ENCODE measurements at places on chromosomes 7 and 10. TPM values are rescaled to one million over a fixed set of nuclear protein-coding genes. Genes with fewer than 3 reads are reported as not detected.

Gene FAM107B
- total RNA-seq = 24.1 TPM

Gene TMEM176A
- not detected for total RNA-seq

Gene ITPRID1
- total RNA-seq = not detected

Gene GPNMB
- total RNA-seq = 264 TPM

Gene HOXA4
- 0.47 TPM for total RNA-seq

Gene UBE2H
- 79.1 TPM for total RNA-seq

Gene CDNF
- total RNA-seq = 1.5 TPM

Gene ASB10
- not detected for total RNA-seq

Gene MYO3A
- not detected for total RNA-seq

Gene GPR22
- total RNA-seq = not detected

Gene BUB3
- 106 TPM for total RNA-seq

Gene EPDR1
- 6.0 TPM for total RNA-seq

Gene SEMA3D
- 4.0 TPM for total RNA-seq

Gene HABP2
- total RNA-seq = not detected

Gene ZNF438
- total RNA-seq = 3.3 TPM

Gene GRID2IP
- total RNA-seq = under 0.01 TPM

Gene GSAP
- total RNA-seq = 3.2 TPM

Gene PTPRN2
- 0.34 TPM for total RNA-seq

Gene OGDH
- total RNA-seq = 48.1 TPM

Gene GIMAP7
- not detected for total RNA-seq

Gene ANKMY2
- 33.2 TPM for total RNA-seq

Gene OR13A1
- under 0.01 TPM for total RNA-seq

Gene TCF7L2
- 2.1 TPM for total RNA-seq

Gene GNAT3
- total RNA-seq = not detected

Gene CTAGE4
- 0.32 TPM for total RNA-seq

Gene ENTPD1
- total RNA-seq = 0.60 TPM

Gene FAM25C
- total RNA-seq = not detected

Gene NACAD
- total RNA-seq = 1.7 TPM

Gene CYP2W1
- not detected for total RNA-seq

Gene AS3MT
- total RNA-seq = 8.1 TPM

Gene PTPRZ1
- not detected for total RNA-seq

Gene GPR15LG
- not detected for total RNA-seq

Gene ZNF12
- 11.1 TPM for total RNA-seq

Gene NME8
- total RNA-seq = not detected

Gene BHLHA15
- total RNA-seq = 0.16 TPM

Gene MAGI2
- 12.8 TPM for total RNA-seq

Gene RBP3
- total RNA-seq = not detected

Gene CCDC71L
- total RNA-seq = 13.7 TPM

Gene FKBP9
- total RNA-seq = 428 TPM

Gene ARHGEF5
- 0.63 TPM for total RNA-seq

Gene GPR158
- total RNA-seq = not detected

Gene PPP1R9A
- 0.60 TPM for total RNA-seq

Gene OPN1SW
- total RNA-seq = not detected

Gene CCL24
- total RNA-seq = not detected

Gene SHH
- not detected for total RNA-seq

Gene TMEM273
- not detected for total RNA-seq

Gene ADCY1
- 3.2 TPM for total RNA-seq

Gene WNT8B
- not detected for total RNA-seq

Gene FAM237B
- total RNA-seq = not detected

Gene SLC39A12
- total RNA-seq = not detected

Gene RASA4B
- 3.2 TPM for total RNA-seq

Gene VSTM4
- 5.5 TPM for total RNA-seq

Gene PDK4
- total RNA-seq = 0.47 TPM

Gene AGR2
- total RNA-seq = not detected

Gene MRLN
- total RNA-seq = not detected

Gene CRPPA
- 0.60 TPM for total RNA-seq

Gene EGR2
- not detected for total RNA-seq

Gene ZNF804B
- total RNA-seq = not detected

Gene PDCD11
- total RNA-seq = 21.6 TPM

Measured in bronchial smooth muscle cell (primary cell).